Activated naive CD4-positive, alpha-beta T cell treated with anti-CD3 and anti-CD28 coated beads for 36 hours (primary cell): ENCODE measurements at places on chromosomes 7 and 10. TPM values are rescaled to one million over a fixed set of nuclear protein-coding genes. Genes with fewer than 3 reads are reported as not detected.

- no peaks in the 10 kb centered on the region for H3K4me1 ChIP-seq
- H3K4me3 ChIP-seq, result no peak overlapping the region
- no peak overlapping the region for H3K27ac ChIP-seq
- no peaks in the 10 kb centered on the region for H3K36me3 ChIP-seq
Observed at GRCh38 chr7:158193446-158193845, 394.2 kb downstream of the PTPRN2 start.

GRCh38 chr7:48427671-48428070 is 256.4 kb downstream of the ABCA13 start:
- H3K27me3 ChIP-seq, result no peaks in the 10 kb centered on the region
- H3K4me3 ChIP-seq, result no peak overlapping the region
- no peaks in the 10 kb centered on the region for H3K36me3 ChIP-seq
- H3K27ac ChIP-seq, result no peak overlapping the region

- no peak overlapping the region for H3K4me3 ChIP-seq
- DNase-seq, result no peak
- H3K4me1 ChIP-seq, result peaks cover 3% of the 10 kb centered on the region
- H3K27me3 ChIP-seq, result peaks cover 7% of the 10 kb centered on the region
- H3K27ac ChIP-seq, result no peak overlapping the region
Observed at GRCh38 chr10:24480447-24480846, 243.2 kb downstream of the ARHGAP21 start.

- no peak overlapping the region for H3K4me3 ChIP-seq
- H3K27me3 ChIP-seq, result no peaks in the 10 kb centered on the region
- no peaks in the 10 kb centered on the region for H3K36me3 ChIP-seq
- no peak for DNase-seq
Observed at GRCh38 chr7:158274404-158274811, 313.2 kb downstream of the PTPRN2 start.

DNA sequence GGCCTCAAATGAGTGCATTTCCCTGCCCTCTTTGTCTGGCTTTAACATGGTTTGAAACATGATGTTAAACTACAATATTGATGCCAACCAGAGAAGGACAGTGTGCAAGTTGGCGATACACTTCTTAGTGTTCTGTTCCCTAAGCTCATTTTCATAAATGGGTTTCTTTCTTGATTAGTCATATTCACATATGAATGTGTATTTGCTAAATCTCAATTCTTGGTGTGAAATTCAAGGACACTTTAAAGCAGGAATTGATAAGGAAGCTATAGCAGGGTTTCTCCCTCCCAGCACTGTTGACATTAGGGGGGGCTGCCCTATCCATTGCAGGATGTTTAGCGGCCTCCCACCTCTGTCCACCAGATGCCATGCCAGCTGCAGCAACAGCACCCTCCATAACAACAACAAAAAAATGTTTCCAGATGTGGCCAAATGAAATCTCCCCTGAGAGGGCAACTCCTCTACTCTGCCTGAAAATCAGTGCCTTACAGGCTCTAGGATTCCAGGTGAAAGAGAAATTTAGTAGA is 13.1 kb downstream of the CCNY start:
- peaks cover 5% of the 10 kb centered on the region for H3K36me3 ChIP-seq
- H3K27ac ChIP-seq, result no peak overlapping the region
- H3K27me3 ChIP-seq, result no peaks in the 10 kb centered on the region
- H3K4me1 ChIP-seq, result peaks cover 82% of the 10 kb centered on the region
- H3K4me3 ChIP-seq, result no peak overlapping the region

GRCh38 chr7:69736126-69736810 is 138.0 kb downstream of the AUTS2 start:
- H3K4me3 ChIP-seq, result no peak overlapping the region
- no peak for DNase-seq
- H3K36me3 ChIP-seq, result no peaks in the 10 kb centered on the region
- H3K27ac ChIP-seq, result no peak overlapping the region
- peaks cover 16% of the 10 kb centered on the region for H3K4me1 ChIP-seq

DNA sequence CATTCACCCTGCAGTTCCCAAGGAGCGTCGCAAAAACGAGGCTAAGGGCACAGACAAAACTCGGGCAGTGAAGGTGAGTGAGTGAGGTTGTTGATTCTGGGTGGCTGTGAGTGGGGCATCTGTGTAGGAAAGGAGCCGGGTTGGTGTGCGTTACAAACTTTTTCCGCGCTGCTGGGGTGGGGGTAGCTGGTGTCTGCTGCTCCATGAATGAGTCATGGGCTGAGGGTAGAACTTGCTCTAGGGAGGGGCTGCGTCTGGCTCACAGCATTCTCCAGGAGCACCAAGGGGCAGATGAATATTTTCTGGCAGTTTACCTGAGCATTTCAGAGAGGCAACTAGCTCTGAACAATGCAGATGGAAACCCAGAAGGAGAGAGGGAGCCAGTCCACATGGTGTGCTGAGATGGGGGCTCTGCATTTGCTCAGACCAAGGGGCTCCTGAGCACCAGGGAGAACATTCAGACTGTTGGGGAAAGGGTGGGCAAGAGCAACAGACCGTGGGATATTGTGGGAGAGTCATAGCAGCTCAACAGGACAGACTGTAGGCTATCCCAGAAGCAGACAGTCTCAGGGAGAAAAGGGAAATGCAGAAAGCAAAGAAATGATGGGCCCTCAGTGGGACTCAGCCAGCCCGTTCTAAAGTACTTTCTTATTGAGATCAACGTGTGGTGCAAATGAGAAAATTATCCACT is 18.8 kb downstream of the NOBOX start:
- H3K27ac ChIP-seq, result no peak overlapping the region
- H3K4me3 ChIP-seq, result no peak overlapping the region
- DNase-seq, result peak; percentile 46
- H3K27me3 ChIP-seq, result no peaks in the 10 kb centered on the region
- no peaks in the 10 kb centered on the region for H3K36me3 ChIP-seq
- H3K4me1 ChIP-seq, result peaks cover 15% of the 10 kb centered on the region

- no peak for DNase-seq
- H3K27ac ChIP-seq, result no peak overlapping the region
- peaks cover 7% of the 10 kb centered on the region for H3K27me3 ChIP-seq
- no peaks in the 10 kb centered on the region for H3K36me3 ChIP-seq
- no peaks in the 10 kb centered on the region for H3K4me1 ChIP-seq
- no peak overlapping the region for H3K4me3 ChIP-seq
Observed at GRCh38 chr7:129544700-129545099, 42.4 kb downstream of the SMKR1 start.

DNA sequence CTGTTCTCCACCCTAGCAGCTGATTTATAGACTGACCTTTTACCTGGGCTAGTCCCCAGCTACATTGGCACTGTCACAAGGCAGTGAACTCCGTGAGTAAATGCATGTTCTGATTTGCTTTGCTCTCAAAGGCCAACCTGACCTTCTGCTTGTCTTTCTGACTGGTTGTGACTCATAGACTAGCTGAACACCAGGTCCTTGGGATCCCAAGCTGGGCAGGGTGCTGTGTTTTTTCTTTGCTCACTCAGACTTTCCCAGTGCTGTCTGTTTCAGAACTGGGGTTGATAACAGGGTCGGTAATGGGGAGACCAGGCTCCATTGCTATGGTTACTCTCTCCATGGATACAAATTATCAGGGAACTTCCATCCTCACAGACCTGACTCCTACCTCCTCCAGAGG is 35.0 kb downstream of the EVX1 start:
- H3K4me1 ChIP-seq, result no peaks in the 10 kb centered on the region
- DNase-seq, result no peak
- H3K36me3 ChIP-seq, result peaks cover 5% of the 10 kb centered on the region
- H3K27ac ChIP-seq, result no peak overlapping the region

DNA sequence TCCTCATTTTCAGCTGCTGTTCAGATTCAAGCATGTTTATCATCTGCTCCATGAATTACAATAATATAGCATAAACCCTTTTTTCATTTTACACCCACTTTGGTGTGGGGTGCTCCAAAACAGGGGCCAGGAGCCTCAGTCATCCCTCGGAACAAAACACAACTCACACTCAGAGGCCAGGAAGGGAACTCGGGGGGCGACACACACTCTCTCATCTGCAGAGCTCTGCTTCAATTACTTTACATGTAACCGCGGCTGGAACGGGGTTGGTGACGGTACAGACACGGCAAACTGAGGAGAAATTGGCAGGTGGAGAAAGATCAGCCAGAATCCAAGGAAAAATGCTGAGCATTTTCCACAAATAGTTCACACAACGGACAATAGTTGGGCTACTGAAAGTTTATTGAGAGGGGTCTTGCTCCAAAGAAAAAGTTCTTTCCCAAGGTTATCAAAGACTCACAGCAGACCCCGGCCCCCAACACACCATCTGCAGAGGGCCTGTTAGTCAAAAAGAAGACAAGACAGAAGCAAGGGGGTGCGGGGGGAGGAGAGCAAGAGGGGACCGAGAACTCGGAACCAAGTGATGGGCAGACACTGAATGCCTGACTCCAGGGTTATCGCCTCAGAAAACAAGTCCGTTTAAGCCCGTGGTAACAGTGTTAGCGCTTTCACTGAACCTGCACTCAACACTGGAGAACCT is 20.5 kb downstream of the DIP2C start:
- no peak overlapping the region for H3K4me3 ChIP-seq
- H3K27me3 ChIP-seq, result peaks cover 1% of the 10 kb centered on the region
- H3K27ac ChIP-seq, result no peak overlapping the region

DNA sequence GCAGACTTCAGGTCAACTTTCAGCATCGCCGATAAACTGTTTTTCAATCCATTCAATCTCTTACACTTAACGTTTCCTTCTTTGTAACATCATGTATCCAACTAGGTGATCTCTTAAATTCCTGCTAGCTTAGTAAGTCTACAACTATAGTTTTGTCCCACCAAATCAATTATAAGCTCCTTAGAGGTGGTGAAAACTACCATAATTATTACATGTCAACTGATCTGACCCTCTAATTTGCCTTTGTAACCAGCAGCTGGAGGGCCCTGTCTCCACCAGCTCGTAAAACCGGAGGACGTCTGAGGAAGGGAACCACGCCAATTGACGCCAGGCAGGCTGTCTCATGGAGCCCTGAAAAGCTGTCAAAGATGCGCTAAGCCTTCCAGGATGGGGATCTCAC is 113.4 kb downstream of the ABCC2 start:
- no peak for DNase-seq
- H3K27me3 ChIP-seq, result no peaks in the 10 kb centered on the region
- no peak overlapping the region for H3K27ac ChIP-seq
- peaks cover 10% of the 10 kb centered on the region for H3K36me3 ChIP-seq
- no peak overlapping the region for H3K4me3 ChIP-seq
- no peaks in the 10 kb centered on the region for H3K4me1 ChIP-seq

- H3K36me3 ChIP-seq, result no peaks in the 10 kb centered on the region
- H3K27ac ChIP-seq, result no peak overlapping the region
- no peaks in the 10 kb centered on the region for H3K27me3 ChIP-seq
- H3K4me3 ChIP-seq, result no peak overlapping the region
Observed at GRCh38 chr10:14617852-14618251, 156.8 kb downstream of the FAM107B start.

The CYP26A1 gene
- total RNA-seq, result not detected

The GIMAP2 gene
- total RNA-seq, result 45.0 TPM

The AKR1C8 gene
- not detected for total RNA-seq

The TWIST1 gene
- not detected for total RNA-seq

The PIP gene
- not detected for total RNA-seq
